Stimulated activated CD8-positive, alpha-beta memory T cell treated with anti-CD3 and anti-CD28 coated beads, Interleukin-7, amount 100 ng/mL, for 4 hours (primary cell): ENCODE measurements at places on chromosomes 16 and 17.

GRCh38 chr17:36784633-36785032 lies 152.6 kb upstream of the LHX1 start:
- DNase-seq = no peak

DNA sequence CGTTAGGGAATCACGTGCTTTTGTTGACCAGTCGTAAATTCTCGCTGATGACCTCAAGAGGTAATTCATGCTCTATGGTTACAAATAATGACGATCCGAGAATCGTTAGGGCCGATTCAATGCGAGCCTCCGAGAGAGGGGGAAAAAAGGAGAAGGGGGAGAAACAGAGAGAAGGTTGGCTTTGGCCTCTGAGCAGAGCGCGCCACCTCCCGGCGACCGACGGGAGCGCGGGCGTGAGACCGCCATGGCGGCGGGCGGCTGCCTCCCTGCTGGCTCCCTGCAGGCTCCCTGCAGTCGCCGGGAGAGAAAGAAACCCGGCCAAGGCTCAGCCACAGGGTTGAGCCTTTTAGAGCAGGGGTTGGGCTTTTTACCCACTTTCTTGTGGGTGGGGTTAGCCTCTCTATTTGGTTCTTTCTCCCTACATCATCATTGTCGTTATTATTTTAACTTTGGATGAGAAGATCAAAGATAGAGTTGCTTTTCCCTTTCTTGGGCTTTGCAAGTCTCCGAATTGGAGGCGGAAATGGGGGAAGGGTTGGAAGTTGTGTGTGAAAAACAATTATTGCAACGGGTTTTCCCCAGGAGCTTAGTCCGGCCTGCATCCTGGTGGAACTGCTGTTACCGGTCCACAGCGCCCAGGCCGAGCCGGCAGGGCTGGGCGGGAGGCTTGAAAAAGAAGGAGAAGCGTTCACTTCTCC lies 410 bp upstream of the HOXB5 start:
- peak; percentile 46 for DNase-seq

GRCh38 chr17:76440751-76441362 lies 12.1 kb downstream of the UBE2O start:
- no peak for DNase-seq

DNA sequence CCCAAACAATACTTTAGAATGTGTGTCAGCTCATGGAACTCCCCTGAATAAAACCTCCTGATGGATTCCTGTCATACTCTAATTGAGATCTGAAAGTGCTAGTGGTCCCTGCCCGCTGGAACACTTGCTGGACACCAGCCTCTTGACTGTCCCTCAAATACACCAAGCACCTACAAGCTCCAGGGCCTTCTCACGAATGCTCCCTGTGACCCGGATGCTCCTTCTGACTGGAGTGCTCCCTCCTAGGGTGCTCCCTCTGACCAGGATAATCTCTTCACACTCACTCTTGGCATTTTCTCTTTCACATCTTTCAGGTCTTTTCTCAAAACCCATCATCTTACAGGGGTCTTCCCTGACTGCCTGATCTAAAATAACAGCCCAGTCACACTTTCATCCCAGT lies 205.9 kb downstream of the SLC39A11 start:
- DNase-seq = no peak

- DNase-seq = no peak
Measured at GRCh38 chr17:11495613-11496012, 102.7 kb upstream of the DNAH9 start.

DNA sequence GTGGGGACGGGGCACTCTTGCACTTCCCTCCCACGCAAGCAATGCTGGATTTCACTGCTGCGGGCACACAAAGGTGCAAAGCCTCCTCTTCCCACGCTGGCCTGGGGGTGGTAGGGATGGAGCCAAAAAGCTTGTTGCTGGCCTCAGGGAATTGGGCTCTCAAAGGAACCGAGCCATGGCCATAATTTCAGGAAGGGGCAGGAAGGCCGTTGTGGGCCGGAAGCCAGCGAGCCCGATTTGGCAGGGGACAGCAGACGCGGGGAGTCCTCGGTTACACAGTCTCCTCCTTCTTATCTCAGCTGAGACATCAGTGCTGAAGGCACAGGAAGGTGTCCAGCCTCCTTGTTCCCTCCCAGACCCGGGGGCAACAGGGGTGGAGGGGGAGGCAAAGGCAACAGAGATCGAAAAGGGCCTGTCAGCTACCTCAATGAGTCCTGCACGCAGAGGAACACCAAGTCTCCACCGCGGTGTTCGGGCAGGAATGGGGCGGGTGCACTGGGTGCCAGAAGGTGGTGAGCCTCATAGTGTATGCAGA lies 59.5 kb downstream of the SLFN11 start:
- peak; percentile 5 for DNase-seq

GRCh38 chr16:58853854-58854791 lies 120.0 kb upstream of the GOT2 start:
- no peak for DNase-seq

DNA sequence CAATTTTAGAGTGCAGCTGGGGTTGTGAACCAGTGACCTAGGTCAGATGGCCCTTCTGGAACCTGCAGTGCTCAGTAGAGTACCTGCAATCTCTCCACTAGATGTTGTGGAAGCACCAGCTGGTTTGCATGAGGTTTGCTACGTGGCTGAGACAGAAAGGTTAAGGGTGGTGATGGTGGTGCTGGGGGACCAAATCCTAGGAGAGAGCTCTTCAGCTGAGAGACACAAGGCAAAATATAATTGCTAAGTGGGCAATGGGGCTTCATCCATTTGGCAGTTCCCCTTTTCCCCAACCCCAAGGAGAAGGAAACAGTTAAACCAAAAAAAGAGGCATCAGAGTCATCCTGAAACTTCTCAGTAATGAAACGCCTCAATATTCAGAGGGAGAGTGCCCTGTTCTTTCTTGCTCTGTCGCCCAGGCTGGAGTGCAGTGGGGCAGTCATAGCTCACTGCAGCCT lies 13.9 kb downstream of the ITPRIPL2 start:
- no peak for DNase-seq
